ENCODE measurements at places on chromosomes 12 and 14.

- no peaks in the 10 kb centered on the region for H3K4me1 ChIP-seq
- DNase-seq, result no peak
- no peaks in the 10 kb centered on the region for H3K36me3 ChIP-seq
- no peak overlapping the region for H3K4me3 ChIP-seq
- no peaks in the 10 kb centered on the region for H3K27me3 ChIP-seq
Measured at GRCh38 chr14:101179691-101180211, 276.2 kb upstream of the RTL1 start.

GRCh38 chr12:18141048-18141982 is 51.3 kb upstream of the RERGL start:
- no peaks in the 10 kb centered on the region for H3K4me1 ChIP-seq
- no peak overlapping the region for H3K4me3 ChIP-seq
- H3K27ac ChIP-seq, result no peak overlapping the region
- H3K36me3 ChIP-seq, result no peaks in the 10 kb centered on the region
- no peaks in the 10 kb centered on the region for H3K27me3 ChIP-seq

GRCh38 chr12:120079411-120080400 is 36.8 kb downstream of the RAB35 start:
- no peaks in the 10 kb centered on the region for H3K27me3 ChIP-seq
- peaks cover 24% of the 10 kb centered on the region for H3K4me1 ChIP-seq

GRCh38 chr14:56195223-56195622 is 77.0 kb downstream of the PELI2 start:
- H3K36me3 ChIP-seq, result no peaks in the 10 kb centered on the region
- H3K4me1 ChIP-seq, result peaks cover 25% of the 10 kb centered on the region
- no peak overlapping the region for H3K4me3 ChIP-seq
- DNase-seq, result no peak
- H3K27me3 ChIP-seq, result no peaks in the 10 kb centered on the region

DNA sequence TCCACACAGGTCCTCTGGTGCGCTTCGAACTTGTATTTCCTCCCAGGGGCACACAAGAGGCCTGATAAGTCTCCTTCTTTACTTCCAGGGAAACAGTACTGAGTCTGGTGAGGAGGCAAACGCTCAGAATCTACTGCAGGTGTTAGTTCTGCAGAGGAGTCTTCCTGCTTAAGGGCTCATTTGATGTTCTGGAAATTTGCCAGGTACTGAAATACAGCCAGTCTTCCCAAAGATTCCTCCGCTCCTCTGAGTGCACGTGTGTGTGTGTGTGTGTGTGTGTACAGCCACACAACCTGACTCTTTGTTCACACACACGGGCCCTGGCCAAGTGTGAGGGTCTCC is 92.0 kb downstream of the FBXL14 start:
- H3K4me1 ChIP-seq, result peaks cover 13% of the 10 kb centered on the region
- no peak overlapping the region for H3K27ac ChIP-seq
- H3K36me3 ChIP-seq, result no peaks in the 10 kb centered on the region
- peaks cover 27% of the 10 kb centered on the region for H3K27me3 ChIP-seq

DNA sequence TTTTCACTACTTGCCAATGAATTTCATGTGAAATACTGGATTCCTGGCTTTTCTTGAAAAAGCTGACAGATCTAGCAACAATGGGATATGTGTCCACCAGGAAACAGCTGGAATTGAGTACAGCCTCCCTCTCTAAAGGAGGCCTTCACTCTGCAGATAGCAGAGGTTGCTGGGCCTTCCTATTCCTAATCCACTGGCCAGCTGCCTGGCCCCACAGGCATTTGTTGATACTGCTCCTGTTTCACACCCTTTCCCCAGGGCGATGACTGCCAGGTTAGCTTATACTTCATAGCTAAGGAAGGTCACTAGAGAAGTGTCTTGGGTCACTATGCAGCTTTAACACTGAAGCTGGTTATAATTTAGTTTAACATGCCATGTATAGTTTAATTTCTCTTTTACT is 87.5 kb upstream of the PDZRN4 start:
- no peak overlapping the region for H3K27ac ChIP-seq
- DNase-seq, result no peak
- no peaks in the 10 kb centered on the region for H3K4me1 ChIP-seq
- no peak overlapping the region for H3K4me3 ChIP-seq
- H3K36me3 ChIP-seq, result no peaks in the 10 kb centered on the region
- no peaks in the 10 kb centered on the region for H3K27me3 ChIP-seq

DNA sequence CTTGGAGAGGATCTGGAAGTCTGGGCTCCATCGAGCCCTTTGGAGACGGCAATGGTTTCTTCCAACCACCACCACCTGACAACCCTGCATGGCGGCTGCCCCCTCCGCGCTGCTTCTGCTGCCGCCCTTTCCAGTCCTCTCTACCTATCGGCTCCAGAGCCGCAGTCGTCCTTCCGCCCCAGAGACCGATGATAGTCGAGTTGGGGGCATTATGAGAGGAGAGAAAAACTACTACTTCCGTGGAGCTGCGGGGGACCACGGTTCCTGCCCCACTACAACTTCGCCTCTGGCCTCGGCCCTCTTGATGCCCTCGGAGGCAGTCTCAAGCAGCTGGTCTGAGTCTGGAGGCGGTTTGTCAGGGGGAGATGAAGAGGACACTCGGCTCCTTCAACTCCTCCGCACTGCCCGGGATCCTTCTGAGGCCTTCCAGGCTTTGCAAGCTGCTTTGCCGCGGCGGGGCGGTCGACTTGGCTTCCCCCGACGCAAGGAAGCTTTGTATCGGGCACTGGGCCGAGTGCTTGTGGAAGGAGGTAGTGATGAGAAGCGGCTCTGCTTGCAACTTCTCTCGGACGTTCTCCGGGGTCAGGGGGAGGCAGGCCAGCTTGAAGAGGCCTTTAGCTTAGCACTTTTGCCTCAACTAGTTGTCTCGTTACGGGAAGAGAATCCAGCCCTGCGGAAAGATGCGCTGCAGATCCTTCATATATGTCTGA is 499 bp downstream of the TOGARAM1 start:
- peaks cover 70% of the 10 kb centered on the region for H3K4me1 ChIP-seq
- no peak overlapping the region for H3K27ac ChIP-seq
- no peaks in the 10 kb centered on the region for H3K27me3 ChIP-seq
- H3K4me3 ChIP-seq, result no peak overlapping the region
- H3K36me3 ChIP-seq, result peaks cover 32% of the 10 kb centered on the region

GRCh38 chr14:103745424-103745823 is 29.8 kb downstream of the ZFYVE21 start:
- no peaks in the 10 kb centered on the region for H3K27me3 ChIP-seq
- no peak for DNase-seq
- H3K4me3 ChIP-seq, result no peak overlapping the region

GRCh38 chr12:57431654-57432188 is 878 bp upstream of the R3HDM2 start:
- peak overlapping the region; percentile 98 for H3K27ac ChIP-seq
- H3K4me1 ChIP-seq, result peaks cover 34% of the 10 kb centered on the region
- H3K27me3 ChIP-seq, result no peaks in the 10 kb centered on the region
- peaks cover 4% of the 10 kb centered on the region for H3K36me3 ChIP-seq
- peak overlapping the region; percentile 89 for H3K4me3 ChIP-seq

DNA sequence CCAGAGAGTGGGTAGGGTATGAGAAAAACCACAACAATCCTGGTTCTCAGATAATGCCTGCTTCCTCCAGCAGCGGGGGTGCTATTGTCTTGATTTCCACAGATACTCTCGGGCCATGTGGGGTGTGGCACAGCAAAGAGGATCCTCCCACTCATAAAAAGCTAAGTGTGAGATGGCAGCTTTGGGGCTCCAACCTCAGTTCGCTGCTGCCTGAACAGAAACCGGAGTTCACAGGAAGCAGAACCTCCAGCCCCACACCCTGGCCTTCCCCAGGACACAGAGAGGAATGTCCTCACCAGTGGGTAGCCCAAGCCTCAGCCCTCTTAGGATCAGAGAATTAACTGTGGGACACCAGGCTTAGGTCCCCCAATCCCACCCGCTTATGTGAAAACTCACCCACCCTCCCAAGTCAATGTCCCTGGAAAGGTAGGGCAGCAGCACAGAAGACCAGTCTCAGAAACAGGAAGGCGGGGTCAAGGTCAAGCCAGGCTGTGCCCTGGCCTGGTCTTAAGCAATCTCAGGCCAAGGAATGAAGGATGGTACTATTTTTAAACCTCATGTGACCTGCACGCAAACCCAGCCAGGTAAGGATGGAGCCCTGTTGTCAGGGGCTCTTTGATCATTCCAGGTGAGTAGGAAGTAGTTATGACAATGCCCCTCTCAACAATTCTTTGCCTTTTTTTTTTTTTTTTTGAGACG is 9.0 kb downstream of the KCTD10 start:
- no peaks in the 10 kb centered on the region for H3K27me3 ChIP-seq
- no peak for DNase-seq
- no peak overlapping the region for H3K27ac ChIP-seq
- no peak overlapping the region for H3K4me3 ChIP-seq

DNA sequence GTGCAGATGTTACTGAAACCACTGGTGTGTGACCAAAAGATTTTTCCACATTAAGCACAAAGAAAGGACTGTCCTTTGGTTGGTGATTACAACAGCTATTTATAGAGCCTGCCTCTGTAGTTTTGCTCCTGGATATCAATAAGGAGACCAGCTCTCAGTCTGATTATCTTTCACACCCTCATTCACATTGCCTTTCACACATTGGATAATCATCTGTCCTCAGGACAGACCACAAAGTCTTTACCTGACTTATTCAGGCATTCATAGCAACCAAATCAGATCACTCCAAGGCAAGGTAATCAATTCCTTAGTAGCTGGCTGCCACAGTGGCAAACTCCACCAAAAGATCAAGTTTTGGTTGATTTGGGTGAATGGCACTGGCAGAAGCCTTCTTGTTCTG is 59.6 kb upstream of the CPSF6 start:
- H3K4me3 ChIP-seq, result no peak overlapping the region
- DNase-seq, result no peak
- H3K36me3 ChIP-seq, result no peaks in the 10 kb centered on the region
- no peak overlapping the region for H3K27ac ChIP-seq
- peaks cover 3% of the 10 kb centered on the region for H3K27me3 ChIP-seq

- H3K4me3 ChIP-seq, result no peak overlapping the region
- H3K4me1 ChIP-seq, result peaks cover 72% of the 10 kb centered on the region
- H3K27ac ChIP-seq, result no peak overlapping the region
Measured at GRCh38 chr12:51976376-51977160, 25.1 kb downstream of the ACVR1B start.

DNA sequence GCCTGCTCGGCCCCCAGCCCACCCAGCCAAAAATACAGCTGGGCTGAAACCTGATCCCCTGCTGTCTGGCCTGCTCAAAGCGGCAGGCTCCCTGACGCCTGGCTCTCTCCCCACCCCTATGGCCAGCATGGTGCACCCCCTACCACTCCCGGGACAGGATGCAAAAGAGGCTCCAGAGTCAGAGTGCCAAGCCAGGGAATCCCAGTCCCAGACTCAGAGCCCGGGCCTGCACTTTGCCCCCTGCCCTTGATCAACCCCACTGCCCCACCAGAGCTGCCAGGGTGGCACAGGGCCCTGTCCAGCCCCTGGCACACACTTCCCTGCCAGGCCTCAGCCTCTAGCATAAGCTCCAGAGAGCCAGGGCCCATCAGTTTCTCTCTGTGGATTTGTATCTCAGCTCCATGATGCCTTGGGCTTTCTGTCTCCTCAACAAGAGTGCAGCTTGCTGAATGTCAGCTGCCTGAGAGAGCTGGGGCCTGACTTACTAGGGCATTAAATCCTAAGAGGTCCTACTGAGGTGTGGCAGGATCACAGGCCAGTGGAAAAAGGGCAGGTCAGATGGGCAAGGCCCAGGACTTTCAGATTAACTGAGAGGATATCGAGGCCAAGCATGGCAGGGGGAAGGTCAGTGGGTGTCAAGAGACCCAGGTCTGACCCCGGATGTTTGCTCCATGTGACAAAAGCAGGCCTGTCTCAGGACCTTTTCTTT is 13.9 kb downstream of the ACVRL1 start:
- H3K36me3 ChIP-seq, result no peaks in the 10 kb centered on the region
- H3K27ac ChIP-seq, result no peak overlapping the region
- DNase-seq, result no peak
- peaks cover 19% of the 10 kb centered on the region for H3K4me1 ChIP-seq

DNA sequence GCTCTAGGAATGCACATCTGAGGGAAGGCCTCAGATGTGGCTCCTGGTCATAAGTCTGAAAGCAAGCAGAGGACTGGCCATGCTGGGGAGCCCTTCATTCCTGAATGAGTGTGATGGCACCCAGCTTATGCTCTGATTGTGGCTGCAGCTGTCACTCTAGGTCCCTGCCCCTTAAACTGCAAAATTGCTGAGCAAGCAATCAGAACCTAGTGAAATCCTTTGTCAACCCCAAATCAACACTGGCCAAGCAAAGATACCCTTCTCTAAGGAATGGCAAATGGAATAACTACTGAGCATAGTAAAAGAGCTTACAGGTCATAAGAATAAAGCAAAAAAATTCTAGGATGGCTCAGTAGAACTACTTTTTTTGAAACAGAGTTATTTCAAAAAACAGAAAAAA is 4.3 kb upstream of the PLEKHG7 start:
- no peak overlapping the region for H3K27ac ChIP-seq
